ENCODE measurements at places on chromosomes 3 and 15.

DNA sequence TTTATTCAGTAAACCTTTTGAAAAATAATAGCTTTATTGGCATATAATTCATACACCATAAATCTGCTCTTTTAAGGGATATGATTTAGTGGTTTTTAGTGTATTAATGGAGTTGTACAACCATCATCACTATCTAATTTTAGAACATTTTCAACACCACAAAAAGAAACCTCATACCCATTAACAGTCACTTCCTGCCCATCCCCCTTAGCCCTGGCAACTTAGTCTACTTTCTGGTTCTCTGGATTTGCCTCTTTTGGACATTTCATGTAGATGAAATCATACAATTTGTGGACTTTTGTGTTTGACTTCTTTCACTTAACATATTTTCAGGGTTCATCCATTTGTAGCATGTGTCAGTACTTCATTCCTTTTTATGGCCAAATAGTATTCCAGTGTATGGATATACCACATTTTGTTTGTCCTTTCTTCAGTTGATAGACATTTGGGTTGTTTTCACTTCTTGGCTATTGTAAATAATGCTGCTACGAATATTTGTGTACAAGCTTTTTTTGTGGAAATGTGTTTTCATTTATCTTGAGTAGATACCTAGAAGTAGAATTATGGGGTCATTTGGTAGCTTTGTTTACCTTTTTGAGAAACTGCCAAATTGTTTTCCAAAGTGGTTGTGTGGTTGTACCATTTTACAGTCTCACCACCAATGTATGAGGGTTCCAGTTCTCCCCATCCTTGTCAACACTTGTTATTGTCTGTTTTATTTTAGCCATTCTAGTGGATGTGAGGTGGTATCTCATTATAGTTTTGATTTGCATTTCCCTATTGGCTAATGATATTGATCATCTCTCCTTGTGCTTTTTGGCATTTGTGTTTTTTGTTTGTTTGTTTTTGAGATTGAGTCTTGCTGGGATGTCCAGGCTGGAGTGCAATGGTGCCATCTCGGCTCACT, 45.8 kb downstream of the SMAD3 start:
- no peak for DNase-seq

DNA sequence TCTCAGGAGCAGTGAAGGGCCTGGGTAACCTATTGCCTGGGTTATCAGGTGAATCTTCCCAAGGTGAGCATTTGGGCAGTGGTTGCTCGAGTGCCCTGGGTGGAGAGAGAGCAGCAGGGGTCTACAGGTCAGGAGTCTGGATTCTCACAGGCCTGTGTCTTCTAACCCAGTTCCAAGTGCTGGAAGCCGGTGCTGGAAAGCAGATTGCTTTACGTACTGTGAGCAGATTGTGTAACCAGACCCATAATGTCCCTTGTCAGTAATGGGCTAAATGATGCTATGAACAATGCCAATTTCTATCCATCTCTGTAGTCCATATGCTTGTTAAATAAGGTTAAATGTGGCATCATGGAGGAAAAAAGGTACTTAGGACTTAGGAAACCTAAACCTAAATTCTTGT, 106.5 kb downstream of the TPRG1 start:
- no peak for DNase-seq

DNA sequence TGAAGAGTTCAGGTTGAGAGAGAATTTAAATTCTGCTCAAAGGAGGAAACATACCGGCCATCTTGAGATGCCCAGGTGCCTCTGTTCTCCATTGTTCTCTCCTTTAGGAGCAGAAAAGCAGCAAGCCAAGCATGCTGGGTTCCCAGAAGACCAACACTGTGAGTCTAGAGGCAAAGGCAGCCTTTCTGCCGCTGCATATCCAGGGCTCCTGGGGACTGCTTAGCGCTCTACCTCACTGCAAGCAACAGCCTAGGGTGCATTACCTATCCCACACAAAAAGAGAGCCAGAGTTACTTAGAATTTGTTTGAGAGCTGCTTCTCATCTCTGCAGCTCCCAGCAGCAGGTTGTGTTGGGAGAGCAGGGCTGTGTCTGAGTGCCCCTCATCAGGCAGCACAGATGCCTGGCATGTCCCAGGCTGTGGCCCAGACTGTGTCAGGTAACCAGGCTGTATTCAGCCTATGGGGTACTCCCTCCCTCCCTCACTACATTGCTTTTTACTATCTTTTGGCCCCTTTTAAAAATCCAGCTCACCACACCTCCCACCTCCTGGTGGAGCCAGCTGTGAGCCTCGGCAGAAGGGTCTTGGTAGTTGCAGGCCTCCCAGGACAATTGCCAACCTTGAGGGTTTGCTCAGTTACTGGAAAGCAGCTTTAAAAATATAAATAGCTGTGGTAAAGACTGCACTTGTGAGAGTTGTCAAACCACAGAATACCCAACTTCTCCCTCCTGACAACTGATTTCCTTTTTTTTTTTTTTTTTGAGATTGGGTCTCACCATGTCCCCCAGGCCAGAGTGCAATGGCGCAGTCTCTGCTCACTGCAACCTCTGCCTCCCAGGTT, 30.2 kb downstream of the BCL2L10 start:
- no peak for DNase-seq

DNA sequence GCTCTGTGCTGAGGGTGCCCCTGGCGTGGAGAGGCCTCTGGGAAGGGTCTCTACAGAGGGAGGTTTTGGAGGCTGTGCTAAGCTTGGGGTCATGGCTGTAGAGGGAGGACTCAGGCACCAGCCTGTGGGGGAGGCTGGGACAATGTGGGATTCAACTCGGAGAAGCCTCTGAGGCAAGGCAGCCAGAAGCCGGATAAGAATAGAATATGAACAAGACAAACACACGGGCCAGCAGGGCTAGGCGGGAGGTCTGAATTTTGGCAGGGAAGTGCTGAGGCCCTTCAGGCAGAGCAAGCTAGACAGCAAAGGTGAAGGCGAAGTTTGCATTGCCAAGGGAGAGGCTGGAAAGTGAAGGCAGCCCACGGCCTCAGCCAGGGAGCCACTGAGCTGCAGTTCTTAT, 612.1 kb upstream of the NR2F2 start:
- DNase-seq = no peak

DNA sequence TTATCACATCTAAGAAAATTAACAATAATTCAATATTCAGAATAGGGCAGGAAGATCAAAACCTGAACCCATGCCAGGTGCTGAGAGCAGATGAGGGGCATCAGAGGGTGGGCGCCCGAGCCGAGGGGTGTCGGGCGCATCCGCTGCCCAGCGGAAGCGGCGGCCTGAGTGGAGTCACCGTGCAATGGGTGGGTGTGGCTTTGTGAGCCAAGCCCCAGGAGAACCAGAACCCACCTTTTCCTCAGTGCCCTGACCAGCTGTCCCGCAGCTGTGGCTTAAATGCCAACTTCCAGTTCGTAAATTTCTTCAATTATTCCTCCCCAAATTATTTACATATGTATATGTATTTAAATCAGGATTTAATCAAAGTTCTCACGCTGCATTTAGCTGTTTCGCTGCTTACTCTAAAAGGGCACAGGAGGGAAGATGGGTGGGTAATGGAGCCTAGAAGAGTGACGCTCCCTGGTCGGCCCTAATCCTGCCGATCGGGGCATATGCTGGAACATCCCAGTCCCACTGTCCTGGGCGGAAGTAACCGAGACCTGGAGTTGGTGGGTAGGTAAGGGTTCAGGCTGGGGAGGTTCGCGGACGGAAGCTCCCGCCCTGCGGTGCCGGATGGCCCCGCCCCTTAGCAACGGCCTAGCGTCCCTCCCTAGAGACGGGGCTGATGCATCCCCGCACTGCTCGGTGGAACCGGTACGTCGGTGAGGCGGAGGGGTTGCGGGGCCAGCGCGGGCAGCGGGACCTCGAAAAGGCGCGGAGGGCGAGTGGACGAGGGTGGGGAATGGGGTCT, 1.3 kb downstream of the DNAH1 start:
- peak; percentile 77 for DNase-seq

DNA sequence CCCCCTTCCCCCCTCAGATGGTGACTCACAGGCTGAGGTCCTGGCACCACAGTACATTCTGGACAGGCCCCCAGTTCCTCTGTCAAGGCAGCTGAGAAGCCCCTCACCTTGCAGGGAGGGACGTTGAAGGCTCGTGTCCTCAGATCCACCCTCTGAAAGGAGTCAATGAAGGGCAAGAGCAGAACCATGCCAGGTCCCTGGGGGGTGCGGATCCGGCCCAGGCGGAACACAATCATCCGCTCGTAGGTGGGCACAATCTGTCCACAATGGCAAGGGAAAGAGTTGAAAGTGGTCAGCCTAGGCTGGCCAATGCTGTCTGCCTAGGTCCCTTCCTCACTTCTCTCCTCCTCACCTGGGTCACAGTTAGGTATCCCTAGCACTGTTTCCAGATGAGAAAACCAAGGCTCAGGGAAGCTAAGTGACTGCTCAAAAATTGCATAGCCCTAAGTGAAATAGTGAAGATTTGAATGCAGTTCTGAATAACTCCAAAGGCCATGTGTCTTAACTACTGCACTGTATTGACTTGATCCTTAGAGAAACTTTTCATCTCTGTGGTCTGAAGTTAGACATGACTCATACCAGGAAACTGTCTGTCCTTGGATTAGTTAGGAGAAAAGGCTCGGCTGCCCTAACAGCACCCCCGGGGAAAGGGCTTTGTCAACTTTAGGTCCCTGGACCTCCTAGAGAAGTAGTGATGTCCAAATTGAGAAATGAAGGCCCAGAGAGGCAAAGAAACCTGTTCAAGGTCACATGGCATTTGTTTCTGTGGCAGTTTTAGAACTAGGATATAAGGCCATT, 2.9 kb downstream of the STOML1 start:
- no peak for DNase-seq

DNA sequence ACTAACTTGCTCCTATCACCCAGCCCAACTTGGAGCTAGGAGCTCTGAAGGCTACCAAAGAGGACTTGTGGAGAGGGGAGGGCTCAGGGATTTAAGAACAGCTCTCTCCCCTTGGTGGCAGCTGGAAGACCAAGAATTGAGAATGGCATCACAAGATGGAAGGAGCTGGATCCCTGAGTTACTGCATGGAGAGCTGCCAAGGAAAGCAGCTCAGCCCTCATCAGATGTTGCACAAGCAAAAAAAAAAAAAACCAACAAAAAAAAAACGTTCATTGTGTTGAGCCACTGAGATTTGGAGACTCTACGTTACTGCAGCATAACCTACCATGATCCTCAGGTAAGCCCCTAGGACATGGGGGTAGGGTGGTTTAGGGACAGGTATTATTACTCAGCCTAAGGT, 41.0 kb downstream of the ITGB5 start:
- no peak for DNase-seq

GRCh38 chr3:38067508-38068233, 28.7 kb downstream of the DLEC1 start:
- DNase-seq = no peak

- DNase-seq = no peak
Observed at GRCh38 chr3:131036986-131037385, 10.3 kb downstream of the NEK11 start.

GRCh38 chr3:187207624-187208023, 10.3 kb downstream of the RTP1 start:
- DNase-seq = no peak

DNA sequence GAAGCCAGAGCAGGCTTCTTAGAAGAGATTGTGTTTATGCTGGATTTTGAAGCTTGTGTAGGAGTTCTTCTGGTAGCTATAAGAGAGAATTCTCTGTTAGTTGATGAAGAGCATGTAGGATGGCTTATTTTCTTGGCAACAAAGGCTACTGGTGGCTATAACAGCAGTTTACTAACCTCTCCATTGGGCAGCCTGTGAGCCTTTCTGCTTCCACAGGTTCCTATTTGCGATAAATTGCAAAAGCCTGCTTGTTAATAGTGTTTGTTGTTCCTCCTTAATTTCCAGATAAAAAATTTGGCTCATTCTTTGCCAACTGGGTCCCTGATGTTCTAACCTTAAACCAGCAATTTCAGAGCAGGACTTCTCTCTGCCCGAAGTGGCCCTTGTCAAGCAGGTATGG, 290.6 kb upstream of the TRIM42 start:
- no peak for DNase-seq

GRCh38 chr15:73387507-73388255, 18.9 kb upstream of the HCN4 start:
- no peak for DNase-seq

- no peak for DNase-seq
Observed at GRCh38 chr15:89857673-89858072, 36.1 kb downstream of the AP3S2 start.

GRCh38 chr15:23497710-23498111, 50.7 kb upstream of the GOLGA6L2 start:
- no peak for DNase-seq
